ENCODE measurements at places on chromosomes 6 and 20.
A peak's percentile ranks its signal among the peaks of the same experiment; 100 is the strongest.

- H3K27ac ChIP-seq = no peak overlapping the region
- H3K4me3 ChIP-seq = no peak overlapping the region
- H3K27me3 ChIP-seq = no peaks in the 10 kb centered on the region
Measured at GRCh38 chr20:42123981-42124473, 505.9 kb upstream of the CHD6 start.

DNA sequence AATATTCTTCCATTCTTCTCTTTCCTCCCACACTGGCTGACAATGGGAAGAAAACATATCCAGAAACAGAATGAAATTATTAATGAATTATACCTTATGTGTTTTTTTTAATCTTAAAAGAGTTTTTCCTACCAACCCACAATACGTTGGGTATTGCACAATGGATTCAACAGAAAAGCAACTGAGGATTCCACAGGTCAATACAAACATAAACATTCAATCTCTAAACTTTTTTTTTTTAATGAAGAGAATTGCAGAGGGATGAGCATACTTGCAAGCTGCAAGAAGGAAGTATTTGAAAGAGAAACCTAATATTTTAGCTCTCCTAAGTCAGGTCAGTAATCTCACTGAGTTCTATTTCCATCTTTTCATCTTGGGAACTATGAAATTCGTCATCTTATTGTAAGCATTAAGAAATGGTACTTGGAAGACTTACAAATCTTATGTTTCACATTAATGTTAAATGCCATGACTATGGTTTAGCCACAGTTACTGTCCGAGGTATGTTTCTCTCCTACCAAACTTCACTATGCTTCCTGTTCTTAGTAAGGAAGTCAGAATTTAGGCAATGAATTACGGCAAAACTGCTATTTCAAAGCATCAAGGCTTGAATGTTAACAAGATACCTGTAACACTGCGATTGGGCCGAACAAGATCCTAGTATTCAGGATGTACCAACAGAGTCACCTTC, 100.8 kb downstream of the HIVEP2 start:
- peaks cover 29% of the 10 kb centered on the region for H3K4me1 ChIP-seq
- H3K4me3 ChIP-seq = peak overlapping the region; percentile 17
- peak; percentile 74 for DNase-seq
- no peaks in the 10 kb centered on the region for H3K36me3 ChIP-seq
- peak overlapping the region; percentile 0 for H3K27ac ChIP-seq
- H3K27me3 ChIP-seq = no peaks in the 10 kb centered on the region

DNA sequence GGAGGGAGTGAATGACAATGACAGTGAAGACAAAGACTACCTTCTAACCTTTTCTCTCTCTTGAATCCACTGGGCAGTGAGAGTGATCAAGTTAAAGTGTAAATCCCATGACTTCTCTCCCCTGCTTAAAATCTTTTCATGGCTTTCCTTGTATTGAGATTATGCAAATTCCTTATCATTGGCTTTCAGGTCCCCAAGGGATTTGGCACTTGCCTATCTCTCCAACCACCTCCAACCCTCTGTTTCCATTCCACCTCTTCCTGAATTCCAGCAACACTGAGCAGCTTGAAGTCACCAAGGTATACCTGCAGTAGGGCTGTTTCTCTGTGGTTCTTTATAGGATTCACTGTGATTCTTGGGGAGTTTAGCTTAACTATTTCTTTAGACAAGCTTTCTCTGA, 48.0 kb upstream of the DEK start:
- H3K4me1 ChIP-seq = peaks cover 8% of the 10 kb centered on the region
- no peaks in the 10 kb centered on the region for H3K27me3 ChIP-seq

DNA sequence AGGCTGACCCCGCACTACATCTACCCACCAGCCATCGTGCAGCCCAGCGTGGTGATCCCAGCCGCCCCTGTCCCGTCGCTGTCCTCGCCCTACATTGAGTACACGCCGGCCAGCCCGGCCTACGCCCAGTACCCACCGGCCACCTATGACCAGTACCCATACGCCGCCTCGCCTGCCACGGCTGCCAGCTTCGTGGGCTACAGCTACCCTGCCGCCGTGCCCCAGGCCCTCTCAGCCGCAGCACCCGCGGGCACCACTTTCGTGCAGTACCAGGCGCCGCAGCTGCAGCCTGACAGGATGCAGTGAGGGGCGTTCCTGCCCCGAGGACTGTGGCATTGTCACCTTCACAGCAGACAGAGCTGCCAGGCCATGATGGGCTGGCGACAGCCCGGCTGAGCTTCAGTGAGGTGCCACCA, 16.4 kb downstream of the RBM38 start:
- H3K36me3 ChIP-seq = peaks cover 6% of the 10 kb centered on the region
- no peak overlapping the region for H3K4me3 ChIP-seq
- no peak for DNase-seq
- no peak overlapping the region for H3K27ac ChIP-seq
- H3K4me1 ChIP-seq = no peaks in the 10 kb centered on the region

DNA sequence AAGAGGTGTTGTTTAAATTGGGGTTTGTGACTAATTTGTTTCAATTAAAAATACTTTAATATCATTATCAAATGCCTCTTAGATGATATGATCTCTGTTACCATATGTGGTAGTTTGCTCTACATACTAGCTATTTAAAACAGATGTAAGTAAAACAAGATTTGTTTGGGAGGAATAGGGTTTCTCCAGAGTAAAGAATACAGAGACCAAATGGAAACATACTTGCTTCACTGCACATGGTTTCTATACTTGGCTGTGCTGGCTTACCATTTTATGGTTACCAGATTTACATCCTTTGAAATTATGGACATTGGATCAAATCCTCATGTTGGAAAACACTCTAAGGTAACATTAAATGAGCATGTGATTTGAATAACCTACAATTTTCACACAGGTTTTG, 588.3 kb downstream of the CD109 start:
- H3K27me3 ChIP-seq = no peaks in the 10 kb centered on the region
- H3K36me3 ChIP-seq = no peaks in the 10 kb centered on the region
- H3K27ac ChIP-seq = peak overlapping the region; percentile 5
- no peaks in the 10 kb centered on the region for H3K4me1 ChIP-seq
- peak; percentile 27 for DNase-seq

DNA sequence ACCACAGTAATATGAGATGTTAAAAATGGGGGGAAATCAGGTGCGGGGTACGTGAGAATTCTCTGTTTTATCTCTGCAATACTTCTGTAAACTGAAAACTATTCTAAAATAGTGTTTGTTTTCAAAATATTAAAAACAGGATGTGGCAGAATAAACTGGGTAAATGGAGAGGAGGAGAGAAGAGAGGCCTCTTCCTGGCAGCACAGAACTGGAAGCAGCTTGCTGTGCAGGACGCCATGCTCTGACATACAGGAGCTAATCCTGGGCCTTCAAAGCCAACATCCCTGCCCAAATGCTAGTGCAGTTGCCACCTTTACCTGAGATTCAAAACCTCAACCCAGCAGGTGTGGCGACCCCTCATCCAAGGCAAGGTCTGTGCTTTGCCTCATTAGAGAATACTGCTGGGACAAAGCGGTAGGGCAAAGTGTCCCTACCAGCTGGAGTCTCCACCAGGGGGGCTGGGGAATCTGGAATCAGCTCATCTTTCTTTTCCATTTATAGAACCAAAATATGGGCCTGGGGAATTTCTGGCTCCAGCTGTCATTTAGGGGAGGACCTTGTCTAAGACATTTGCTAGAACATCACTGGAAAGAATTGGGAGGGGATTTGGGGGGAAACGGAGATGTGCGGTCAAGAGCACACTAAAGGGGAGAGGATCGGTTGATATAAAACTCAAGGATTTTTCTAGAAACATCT, 67.3 kb downstream of the SCML4 start:
- peaks cover 2% of the 10 kb centered on the region for H3K27me3 ChIP-seq
- no peak for DNase-seq
- H3K4me1 ChIP-seq = no peaks in the 10 kb centered on the region
- H3K36me3 ChIP-seq = no peaks in the 10 kb centered on the region

- no peak for DNase-seq
- no peak overlapping the region for H3K4me3 ChIP-seq
- no peaks in the 10 kb centered on the region for H3K27me3 ChIP-seq
- H3K36me3 ChIP-seq = no peaks in the 10 kb centered on the region
- peaks cover 4% of the 10 kb centered on the region for H3K4me1 ChIP-seq
Measured at GRCh38 chr6:139944131-139944530, 569.7 kb upstream of the CITED2 start.

Measured in fibroblast of lung (primary cell).